GM23338 (cell line): ENCODE measurements at places on chromosomes 6 and 20.
A peak's percentile ranks its signal among the peaks of the same experiment; 100 is the strongest.

DNA sequence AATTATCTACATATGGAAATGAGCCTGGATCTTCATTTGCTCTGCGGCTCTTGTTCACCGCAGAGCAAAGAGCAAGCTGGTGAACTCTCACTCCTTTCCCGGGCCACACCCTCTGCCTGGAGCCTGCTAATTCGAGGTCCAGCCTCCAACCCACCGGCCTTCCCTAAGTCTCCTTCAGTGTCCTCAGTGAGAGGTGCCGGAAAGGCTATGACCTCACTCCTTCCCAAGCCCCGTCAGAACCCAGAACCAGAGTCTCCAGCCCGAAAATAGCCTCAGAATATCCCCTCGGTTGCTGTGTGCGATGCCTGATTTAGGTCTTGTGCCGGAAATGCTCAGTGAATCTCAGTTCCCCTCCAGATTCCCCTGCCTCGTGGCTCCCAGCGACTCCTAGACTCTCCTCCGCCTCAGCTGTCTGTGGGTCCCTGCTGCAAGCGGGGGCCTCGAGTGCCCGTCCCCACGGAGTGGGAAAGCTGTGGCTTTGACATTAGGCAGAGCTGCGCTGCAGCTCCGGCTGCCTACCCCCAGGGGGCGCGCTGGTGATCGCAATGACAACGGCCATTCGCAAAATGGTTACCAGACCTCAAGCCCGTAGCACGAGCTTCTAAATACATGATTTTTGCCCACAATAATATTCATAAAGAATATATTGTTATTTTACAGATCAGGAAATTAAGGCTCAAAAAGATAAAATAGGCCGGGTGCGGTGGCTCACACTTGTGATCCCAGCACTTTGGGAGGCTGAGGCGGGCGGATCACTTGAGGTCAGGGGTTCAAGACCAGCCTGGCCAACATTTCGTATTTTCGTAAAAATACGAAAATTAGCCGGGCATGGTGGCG is 4.1 kb upstream of the BNIP5 start:
- peak; percentile 78 for DNase-seq

DNA sequence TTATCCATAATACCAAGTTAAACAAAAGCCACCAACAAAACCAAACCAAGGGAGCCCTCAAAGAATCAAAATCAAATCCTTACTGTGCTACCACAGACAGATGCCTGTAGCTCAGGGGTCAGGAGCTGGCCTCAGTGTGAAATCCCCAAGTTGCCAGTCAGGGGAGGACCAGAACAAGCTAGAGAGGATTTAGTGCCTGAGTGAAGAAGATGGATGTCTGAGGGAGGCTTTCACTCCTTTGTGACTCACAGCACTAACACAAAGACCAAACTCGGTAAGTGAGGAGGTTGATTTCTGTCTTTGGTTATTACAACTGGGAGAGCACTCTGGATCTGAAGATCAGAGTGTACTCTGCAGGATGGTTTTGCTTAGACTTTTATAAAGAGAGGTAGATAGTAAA is 189.9 kb upstream of the ZNF184 start:
- no peak for DNase-seq

GRCh38 chr6:150202404-150202803 is 59.6 kb downstream of the PPP1R14C start:
- DNase-seq: no peak

DNA sequence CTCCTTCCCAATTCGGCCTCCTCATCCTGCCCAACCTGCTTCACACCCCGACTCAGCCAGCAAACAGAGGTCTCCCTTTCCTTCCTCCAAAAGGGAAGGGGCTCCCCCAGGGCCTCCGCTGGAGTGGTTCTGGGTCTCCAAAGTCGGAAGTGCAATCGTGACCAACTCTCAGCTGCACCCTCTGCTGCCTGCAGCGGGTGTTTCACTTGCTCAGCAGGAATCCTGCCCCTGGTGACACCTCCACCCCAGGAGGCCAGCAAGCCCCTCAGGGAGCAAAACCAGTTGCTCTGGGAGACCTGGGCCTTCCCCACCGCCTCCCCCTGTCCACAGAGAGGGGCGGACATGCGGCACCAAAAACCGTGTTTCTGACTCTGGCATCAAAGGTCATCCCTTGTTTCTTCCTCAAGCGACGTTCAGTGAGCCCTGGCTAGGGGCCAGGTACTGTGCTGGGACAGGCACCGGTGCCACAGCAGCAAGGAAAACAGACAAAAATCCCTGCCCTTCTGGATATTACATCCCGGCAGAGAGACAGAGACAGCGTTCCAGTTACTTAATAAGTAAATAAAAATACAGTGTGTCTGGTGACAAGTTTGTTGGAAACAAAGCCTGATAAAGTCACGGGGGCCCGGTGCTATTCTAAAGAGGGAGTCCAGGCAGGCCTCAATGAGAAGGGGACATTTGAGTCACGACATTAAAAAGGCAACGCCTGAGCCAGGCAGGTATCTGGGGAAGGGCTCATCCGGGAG is 219.0 kb downstream of the BMP7 start:
- no peak for DNase-seq

- DNase-seq: no peak
Observed at GRCh38 chr6:70351461-70351860, 48.6 kb upstream of the COL9A1 start.

DNA sequence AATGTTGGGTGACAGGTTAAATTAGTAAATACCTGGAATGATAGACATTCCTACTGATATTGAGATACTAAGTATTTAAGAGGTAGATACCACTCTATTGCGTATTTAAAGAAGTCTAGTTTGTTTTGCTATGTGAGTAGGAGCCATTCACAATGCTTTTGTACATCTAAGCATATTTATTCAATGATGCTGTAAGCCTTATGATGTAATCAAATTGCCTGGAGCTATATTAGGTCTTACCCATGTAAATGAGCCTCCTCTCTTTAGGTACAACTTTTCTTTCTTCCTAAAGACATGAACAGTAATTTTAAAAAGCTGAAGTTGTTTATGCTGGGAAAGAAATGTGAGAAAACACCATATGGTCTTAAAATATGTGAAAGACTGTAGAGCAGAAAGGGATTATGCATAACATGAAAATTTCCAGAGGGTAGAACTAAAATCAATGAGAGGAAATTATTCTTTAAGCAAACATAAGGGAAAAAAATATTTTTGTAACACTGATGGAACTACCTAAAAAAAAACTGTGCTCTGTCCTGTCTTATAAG is 526.7 kb downstream of the EPHA7 start:
- DNase-seq: no peak

GRCh38 chr6:25013246-25013645 is 77.5 kb upstream of the RIPOR2 start:
- DNase-seq: peak; percentile 56

- no peak for DNase-seq
Observed at GRCh38 chr6:37727996-37728395, 30.3 kb upstream of the MDGA1 start.

- DNase-seq: no peak
Observed at GRCh38 chr20:51667002-51667408, 101.2 kb downstream of the ATP9A start.

DNA sequence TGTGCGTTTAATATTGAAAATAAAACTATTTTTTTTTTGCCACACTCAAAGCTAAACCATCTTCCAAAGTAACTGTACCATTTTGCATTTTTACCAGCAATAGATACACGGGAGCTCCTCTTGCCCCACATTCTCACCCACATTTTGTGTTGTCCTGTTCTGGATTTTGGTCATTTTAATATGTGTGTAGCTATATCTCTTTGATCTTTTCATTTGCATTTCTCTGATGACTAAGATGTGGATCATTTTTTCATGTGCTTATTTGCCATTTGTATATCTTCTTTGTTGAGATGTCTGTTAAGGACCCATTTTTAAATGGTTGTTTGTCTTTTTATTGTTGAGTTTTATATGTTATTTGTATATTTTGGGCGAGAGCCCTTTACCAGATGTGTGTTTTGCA is 1543.5 kb downstream of the GRIK2 start:
- DNase-seq: no peak

- peak; percentile 17 for DNase-seq
Observed at GRCh38 chr6:134295953-134296553, 21.9 kb downstream of the SGK1 start.

GRCh38 chr20:37144856-37145404 is 34.2 kb upstream of the RPN2 start:
- DNase-seq: no peak

- no peak for DNase-seq
Observed at GRCh38 chr6:95572098-95572497, 5.2 kb upstream of the MANEA start.

GRCh38 chr6:125924169-125924568 is 32.4 kb upstream of the HINT3 start:
- DNase-seq: no peak

DNA sequence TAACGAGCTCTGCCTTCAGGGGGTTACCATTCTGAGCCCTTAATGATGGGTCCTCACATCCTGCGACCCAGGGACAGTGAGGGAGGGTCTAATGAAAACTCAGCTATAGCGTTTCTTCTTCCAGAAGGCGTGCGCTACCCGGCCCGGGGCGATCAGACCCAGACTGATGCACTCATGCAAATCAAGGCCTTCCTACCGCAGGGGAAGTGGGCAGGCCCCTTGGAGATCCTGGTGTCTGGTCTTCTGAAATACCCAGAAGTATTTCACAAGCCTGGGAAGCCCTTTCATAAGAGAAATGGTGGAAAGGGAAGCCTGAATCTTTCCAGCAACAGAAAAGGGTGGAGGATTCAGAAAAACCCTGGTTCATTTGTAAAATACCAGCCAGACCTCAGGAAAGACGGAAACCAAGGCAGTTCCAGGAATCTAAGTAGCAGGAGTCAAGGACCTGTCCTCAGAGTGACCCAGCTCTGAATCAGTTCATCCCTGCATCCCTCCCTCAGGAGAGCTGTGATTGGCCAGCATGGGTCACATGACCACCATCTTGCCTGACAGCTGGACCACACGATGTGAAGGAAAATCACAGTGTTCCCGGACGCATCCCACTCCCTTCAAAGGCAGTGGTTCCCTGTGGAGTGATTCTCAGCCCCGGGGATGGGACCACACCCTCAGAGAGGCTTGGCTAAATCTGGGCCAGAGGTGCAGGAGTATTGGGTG is 12.7 kb downstream of the BFSP1 start:
- peak; percentile 37 for DNase-seq

GRCh38 chr6:38784506-38785235 is 69.6 kb downstream of the DNAH8 start:
- DNase-seq: no peak
